Stromal cell of bone marrow (primary cell): ENCODE measurements at places on chromosomes 5 and 9.

GRCh38 chr9:95626885-95627558 lies 110.3 kb upstream of the PTCH1 start:
- DNase-seq, result no peak

GRCh38 chr9:88514247-88514646 lies 20.7 kb upstream of the NXNL2 start:
- DNase-seq, result no peak

GRCh38 chr5:142472306-142472951 lies 147.6 kb upstream of the SPRY4 start:
- DNase-seq, result peak; percentile 48

- no peak for DNase-seq
These were observed 132.7 kb upstream of the APC start for GRCh38 chr5:112604732-112605630.
